Tibial artery (tissue), 4 donors: ENCODE measurements at places on chromosomes 2 and 18.
A peak's percentile ranks its signal among the peaks of the same experiment; 100 is the strongest.

DNA sequence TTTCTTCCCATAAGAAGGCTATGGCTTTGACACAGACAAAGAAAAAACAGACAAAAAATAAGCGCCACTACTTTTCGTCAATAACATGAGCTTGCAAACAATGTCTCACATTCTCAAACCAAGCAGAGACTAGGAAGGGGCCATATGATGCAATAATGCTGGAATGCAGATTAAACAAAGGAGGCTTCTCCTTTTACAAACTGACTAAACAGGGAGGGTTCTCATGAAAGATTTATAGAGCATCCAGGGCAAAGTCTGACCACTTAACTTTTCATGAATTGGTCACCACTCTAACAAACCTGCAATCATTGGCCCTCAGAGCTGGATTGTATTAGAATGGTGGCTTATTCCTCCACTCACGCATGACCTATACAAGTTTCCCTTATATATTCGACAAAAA is 663.3 kb upstream of the CHAC2 start:
- DNase-seq, result no peak

DNA sequence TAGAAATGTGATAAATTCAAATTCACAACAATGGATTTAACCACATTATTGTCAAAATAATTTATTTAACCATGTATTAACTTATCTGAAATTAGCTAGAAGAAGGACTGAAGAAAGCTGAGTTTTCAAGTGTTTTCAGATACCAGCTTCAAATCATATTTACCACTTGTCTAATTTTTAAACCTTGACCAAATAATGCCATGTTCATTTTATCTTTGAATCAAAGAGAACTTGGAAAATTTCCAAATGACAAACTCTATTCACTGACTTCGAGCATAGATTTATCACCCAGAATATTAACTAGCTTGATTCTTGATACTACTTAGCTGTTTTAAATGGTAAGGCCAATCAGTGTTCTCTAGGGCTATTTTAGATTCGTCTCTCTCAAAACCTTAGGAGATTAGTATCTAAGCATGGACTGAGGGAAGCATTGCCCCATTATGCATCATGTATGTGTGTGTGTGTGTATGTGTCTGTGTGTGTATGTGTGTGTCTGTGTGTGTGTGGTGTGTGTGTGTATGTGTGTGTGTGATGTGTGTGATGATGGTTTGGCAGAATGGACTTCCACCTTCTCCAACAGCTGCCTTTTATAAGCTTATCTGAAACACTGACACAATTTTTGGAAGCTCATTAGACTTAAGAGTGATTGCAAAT is 667.5 kb upstream of the FANCL start:
- DNase-seq, result no peak

DNA sequence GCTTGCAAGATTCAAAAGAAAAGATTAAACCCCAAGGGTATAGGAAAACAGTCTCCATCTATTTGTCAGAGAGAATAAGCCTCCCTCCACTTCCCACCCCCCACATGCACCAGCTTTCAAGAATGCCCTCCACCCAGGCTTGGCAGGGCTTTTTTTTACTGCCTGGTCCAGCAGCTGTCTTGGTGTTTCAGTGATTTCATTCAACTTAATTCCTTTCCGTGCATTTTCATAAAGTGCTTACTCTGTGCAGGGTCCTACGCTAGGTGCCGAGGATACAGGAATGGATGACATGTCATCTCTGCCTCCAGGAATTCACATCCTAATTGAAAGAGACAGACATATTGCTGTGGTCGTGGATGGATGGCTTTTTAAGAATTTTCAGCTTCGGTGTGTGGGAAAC is 117.9 kb downstream of the LRATD1 start:
- no peak for DNase-seq

- no peak for DNase-seq
Observed at GRCh38 chr2:143801561-143801960, 672.3 kb downstream of the ARHGAP15 start.

DNA sequence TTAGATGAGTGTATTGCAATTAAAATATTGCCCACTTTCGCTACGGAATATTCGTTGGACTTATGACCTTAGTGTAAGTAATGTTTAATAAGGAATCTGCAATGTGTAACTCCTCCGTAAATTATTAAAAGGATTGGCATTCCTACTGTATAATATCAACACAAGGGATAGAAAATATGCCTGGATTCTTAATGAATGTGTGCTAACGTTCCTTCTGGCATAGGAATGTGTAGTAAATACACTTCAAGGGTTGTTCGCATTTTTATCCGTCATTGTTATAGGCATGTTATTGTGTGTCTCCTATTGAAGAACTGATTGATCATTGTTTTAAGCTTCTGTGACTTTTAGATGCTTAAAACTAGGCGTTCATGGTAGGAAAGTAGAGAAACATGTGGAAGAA is 134.5 kb downstream of the NEDD4L start:
- DNase-seq, result no peak

- no peak for DNase-seq
Observed at GRCh38 chr2:50133766-50134165, 898.2 kb downstream of the NRXN1 start.

DNA sequence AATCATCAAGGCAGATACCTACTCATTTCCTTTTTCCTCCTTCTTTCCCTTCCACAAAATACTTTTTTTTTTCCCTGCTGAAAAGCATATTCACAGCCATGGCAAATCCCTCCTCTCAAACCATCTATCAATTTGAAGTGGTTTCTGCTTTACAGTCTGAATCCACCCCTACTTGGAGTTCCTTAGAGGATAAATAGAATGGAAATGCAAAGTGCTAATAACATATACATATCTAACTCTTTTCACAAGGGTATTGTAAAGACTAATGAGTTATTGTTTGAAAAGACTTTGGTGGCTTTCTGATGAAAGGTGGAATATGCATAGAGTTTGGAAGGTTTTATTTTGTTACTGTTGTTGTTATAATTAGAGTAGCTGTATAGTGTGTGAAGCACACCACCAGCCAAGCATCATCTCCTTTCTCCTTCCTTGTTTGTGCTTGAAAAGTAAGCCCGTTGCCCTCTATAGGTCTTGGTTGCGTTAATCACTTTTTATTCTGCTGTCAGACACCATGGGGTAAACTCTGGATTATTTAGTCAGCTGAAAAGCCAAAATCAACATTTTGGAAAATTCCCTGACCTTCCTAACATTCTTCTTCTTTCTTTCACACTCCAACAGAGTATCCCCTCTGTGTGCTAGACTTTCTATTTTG is 2126.9 kb upstream of the CELF4 start:
- DNase-seq, result no peak

GRCh38 chr2:128727404-128727803 is 408.7 kb upstream of the HS6ST1 start:
- no peak for DNase-seq

- peak; percentile 53 for DNase-seq
Observed at GRCh38 chr2:217909156-217909820, 93.5 kb downstream of the TNS1 start.

DNA sequence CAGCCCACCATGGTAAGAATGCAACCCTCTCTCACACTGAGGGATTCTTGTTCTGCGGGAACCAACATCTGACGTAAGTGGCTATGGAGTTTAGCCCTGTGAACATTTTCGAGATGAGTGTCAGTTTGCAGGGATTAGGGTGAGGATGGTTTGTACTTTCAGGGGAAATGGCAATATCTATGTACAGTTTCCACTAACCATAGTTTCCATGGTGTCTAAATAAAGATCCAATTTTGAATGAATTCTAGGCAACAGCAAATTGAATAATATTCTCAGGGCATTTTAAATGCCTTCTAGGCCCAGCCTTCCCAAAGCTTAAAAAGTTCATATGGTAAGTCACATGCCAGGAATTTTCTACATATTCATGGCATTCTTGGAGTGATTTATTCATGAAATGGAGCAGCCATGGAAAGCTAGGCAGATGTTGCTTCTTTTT is 105.4 kb upstream of the MMADHC start:
- DNase-seq, result no peak

DNA sequence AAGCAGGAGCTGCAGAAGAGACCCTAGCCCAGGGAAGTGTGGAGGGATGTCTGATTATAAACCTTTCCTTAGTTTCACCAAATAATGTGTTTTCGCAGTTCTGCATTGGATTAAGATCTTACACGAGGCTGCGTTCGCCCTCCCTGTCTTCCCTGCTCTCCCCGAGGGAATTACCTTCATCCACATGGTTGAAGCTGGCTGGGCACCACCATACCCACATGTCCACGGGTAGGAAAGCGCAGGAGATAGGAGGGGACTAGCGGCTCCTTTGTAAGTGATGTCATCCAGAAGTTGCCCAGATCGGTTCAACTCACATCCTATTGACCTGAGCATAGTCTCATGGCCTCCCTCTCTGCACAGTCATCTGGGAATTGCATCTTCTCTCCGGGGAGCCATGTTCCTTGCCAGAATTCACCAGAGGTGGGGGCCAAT is 1.1 kb downstream of the TTL start:
- no peak for DNase-seq

- DNase-seq, result no peak
Observed at GRCh38 chr18:69895066-69896047, 52.3 kb downstream of the CD226 start.

- no peak for DNase-seq
Observed at GRCh38 chr18:66994790-66995189, 390.9 kb upstream of the CDH19 start.

DNA sequence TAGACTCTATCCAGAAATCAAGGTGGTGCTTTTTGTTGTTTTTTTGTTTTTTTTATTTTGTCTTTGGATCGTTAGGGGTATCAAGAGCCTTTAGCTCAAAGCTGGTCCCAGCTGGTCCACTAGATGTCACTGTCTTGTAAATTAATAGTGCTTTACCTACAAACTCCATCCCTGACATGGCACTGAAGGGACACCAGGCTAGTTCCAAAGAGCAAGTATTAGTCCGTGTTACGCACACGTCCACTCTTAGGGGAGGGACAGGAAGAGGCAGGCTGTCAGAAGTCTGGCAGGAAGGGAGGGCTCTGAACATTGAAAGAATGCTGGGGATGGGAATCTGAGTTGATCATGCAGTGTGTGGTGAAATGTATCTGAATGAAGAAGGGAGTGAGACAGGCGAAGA is 85.9 kb upstream of the CCBE1 start:
- DNase-seq, result no peak

GRCh38 chr18:80178935-80179818 is 68.1 kb downstream of the PARD6G start:
- DNase-seq, result peak; percentile 48

DNA sequence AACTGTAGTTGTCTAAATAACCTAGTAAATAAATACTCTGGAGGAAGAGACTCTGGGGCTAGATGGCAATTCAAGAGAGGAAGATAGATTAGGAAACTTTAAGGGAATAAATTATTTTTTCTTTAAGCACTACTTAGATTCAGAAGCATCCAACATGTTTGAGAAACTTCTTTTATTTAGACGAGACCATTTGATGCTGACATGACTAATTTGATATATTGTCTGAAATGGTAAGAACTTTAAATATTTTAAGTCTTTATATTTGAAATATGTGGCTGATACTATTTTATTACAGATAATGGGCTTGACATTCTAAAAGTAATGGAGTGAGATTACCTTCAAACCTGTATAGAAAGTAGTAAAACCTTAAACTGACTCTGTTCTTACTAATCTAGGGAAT is 36.4 kb downstream of the PPIG start:
- no peak for DNase-seq

- no peak for DNase-seq
Observed at GRCh38 chr2:200534572-200534971, 8.6 kb downstream of the SGO2 start.

DNA sequence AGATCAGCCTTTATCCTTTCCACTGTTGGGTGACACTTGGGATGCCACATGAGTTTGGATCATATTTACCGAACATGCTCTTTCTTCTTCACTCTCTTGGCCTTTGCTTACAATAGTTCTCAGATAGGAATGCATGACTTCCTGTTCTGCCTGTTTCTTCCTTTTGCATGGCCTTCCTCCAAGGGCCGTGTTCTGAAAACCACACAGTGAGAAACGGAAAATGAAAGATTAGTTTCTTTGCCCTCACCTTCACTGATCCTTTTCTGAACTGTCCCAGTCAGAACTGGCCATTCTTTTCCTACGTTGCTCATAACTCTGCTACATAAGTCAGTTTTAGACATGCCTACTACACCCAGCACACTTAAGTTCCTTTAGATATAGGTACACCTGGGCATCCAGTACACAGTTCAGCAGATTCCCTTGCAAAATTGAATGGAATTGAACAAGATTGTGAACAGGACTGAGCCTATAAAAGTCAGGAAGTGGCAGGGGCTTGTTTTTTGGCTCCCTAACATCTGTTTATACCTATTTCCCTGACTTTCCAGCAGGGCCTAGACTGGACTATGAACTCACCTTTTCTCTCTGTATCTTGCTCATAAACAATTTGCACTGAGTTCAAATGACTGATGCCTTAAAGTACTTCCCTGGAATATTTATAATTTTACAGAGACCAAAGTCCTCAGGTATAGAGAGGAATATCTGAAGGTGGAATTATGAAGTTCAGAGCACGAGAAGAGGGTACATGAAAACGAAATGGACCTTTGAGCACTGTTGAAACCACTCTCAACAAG is 186.4 kb upstream of the ST6GAL2 start:
- no peak for DNase-seq

GRCh38 chr2:211390536-211391188 is 834.3 kb downstream of the CPS1 start:
- no peak for DNase-seq
